ENCODE measurements at places on chromosomes 3 and 15.
A peak's percentile ranks its signal among the peaks of the same experiment; 100 is the strongest.

DNA sequence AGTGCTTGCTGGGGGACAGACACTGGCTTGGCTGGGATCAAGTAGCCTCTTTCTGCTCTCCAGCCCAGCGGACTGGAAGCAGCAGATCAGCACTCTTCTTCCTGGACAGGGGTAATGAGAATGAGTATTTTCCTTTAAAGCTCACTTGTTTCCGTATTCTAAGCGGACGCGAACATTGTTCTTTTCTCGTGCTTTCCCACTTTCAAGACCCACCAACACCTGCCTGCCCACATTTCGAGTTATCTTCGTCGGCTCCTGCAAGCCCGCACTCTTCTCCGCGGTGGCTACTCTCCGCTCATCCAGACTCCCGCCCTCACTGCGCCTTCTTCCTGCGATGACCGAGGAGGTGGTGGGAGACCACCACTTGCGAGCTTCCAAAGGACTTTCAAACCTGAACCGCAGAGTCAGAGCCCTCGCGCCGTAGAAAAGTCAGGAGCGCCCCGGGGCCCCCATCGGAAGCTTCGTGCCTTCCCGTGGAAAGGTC, 1.6 kb upstream of the PPM1L start:
- peak; percentile 52 for DNase-seq

DNA sequence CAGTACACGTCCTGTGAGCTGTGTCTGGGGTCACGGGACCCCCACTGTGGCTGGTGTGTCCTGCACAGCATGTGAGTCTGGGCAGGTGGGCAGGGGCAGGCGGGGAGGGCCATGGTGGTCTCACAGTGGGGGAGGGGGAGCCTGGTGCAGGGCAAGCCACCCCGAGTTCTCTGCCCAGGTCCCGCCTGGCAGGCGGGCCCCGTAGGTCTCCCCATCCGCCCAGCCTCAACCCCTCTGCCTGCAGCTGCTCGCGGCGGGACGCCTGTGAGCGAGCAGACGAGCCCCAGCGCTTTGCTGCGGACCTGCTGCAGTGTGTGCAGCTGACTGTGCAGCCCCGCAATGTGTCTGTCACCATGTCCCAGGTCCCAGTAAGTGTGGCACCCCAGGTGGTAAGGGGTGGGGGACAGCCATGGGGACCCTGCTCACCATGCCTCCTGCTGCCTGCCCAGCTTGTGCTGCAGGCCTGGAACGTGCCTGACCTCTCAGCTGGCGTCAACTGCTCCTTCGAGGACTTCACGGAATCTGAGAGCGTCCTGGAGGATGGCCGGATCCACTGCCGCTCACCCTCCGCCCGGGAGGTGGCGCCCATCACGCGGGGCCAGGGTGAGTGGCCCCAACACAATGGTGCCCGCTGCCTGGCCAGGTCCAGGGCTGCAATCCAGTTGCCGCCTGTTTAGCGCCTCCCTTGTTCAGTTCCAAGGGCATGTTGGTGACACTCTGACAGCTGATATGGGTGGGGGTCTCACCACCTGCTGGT, 21.9 kb downstream of the PLXNA1 start:
- no peak for DNase-seq

- DNase-seq, result no peak
Measured at GRCh38 chr3:108088697-108089096, 2.1 kb downstream of the CD47 start.

DNA sequence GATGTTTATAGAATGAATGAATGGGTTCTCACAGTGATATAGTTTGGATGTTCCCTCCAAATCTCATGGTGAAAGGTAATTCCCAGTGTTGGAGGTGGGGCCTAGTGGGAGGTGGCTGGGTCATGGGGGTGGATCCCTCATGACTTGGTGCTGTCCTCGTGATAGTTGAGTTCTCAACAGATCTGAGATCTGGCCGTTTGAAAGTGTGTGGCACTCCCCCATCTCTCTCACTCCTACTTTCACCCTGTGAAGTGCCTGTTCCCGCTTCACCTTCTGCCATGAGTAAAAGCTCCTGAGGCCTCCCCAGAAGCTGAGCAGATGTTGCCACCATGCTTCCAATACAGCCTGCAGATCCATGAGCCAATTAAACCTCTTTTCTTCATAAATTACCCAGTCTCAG, 170.8 kb upstream of the LINGO1 start:
- DNase-seq, result no peak

DNA sequence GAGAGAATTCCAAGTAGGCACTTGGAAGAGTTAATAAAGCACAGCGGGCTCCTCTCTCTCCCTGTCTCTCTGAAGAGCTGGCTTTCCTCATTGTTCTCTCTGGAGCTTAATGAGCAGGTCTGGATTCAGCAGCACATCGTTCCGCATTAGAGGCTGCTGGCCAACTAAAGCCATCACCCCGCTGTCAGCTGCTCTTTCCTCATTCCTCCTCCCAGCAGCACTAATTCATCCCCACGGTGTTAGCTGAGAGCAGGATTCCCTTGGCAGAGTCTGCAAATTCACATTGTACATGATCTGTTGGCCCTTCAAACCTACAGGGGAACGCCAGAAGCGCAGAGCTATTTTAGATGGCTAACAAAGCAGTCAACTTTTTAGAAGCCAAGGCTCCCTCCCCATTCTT, 44.2 kb downstream of the SGO1 start:
- peak; percentile 73 for DNase-seq

GRCh38 chr3:130606336-130606735, 89.4 kb downstream of the COL6A6 start:
- DNase-seq, result no peak

DNA sequence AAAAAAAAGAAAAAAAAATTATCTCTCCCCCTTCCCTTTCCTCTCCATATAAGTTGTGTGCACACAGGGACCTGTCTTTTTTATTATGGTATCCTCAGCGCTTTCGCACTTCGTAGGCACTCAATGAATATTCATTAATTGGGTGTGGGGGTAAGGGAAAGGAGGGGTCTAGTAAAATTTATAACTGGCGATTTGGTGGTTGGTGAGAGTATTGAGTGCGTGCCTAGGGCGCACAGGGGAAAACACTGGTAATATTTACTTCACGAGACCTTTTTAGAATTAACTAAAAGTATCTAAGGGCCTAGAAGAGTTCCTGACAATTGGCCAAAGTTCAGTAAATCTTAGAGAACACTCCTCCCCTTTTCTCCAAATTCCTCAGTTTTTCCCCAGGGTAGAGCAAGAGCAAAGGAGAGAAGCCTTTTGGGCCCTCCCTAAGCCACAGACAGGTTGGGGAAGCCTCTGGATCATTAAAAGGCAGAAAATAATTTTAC, 25.7 kb downstream of the TYRO3 start:
- DNase-seq, result no peak

DNA sequence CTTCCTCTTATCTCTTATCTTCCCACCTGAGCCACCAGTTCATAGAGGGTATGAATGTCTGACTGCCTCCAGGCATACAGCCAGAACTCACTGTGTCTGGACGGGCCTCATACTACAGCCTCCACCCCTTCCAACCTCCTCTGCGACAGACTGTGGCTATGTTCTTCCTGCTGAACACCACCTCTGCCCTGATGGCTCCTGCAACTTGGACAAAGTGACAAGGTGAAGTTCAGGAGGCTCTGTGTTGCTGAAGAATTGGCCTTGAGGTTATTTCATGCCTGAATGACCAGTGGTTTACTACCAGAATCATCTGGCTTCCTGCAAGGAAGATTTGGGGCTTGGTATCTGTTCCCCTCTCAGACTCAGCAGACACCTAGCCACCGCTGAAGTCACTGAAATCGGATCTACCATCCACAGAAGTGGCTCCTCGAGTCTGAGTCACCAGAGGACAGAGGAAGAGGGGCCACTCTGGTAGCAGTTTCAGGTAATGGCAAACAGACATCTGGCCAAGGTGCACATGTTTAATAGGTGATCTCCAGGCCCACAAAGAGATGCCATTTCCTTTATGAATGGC, 14.2 kb upstream of the ULK3 start:
- no peak for DNase-seq

GRCh38 chr3:87727783-87728182, 331.0 kb downstream of the CGGBP1 start:
- DNase-seq, result no peak

GRCh38 chr3:107116251-107116650, 261.0 kb upstream of the CCDC54 start:
- DNase-seq, result no peak

DNA sequence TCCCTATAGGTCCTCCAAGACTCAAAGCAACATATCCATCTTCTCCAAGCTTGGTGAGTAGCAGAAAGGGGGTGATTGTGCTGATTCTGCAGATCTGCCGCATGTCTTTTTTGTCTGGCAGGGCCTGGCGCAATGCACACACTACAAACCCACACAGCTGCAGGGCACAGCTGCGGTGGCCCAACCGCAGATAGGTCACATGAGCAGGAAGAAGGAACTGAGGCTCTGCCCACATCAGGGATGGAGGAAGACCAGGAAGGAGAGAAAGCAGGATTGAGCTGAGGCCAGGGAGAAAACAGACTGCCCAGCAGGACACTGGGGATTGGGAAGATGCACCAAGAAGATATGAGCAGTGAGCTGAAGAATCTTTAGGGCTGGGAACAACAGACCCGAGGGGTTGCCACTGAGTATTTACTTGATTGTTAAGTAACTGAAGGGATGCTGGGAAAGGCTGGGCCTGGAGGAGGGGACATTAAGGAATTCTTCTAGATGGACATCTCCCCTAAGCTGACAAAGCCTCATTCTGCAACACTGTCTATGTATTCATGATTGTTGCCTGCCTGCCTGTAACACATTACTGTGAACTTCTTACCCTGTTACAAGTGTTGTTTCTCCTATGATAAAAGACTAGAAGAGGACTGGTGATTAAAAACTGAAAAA, 126.7 kb downstream of the MYLK start:
- DNase-seq, result peak; percentile 74

DNA sequence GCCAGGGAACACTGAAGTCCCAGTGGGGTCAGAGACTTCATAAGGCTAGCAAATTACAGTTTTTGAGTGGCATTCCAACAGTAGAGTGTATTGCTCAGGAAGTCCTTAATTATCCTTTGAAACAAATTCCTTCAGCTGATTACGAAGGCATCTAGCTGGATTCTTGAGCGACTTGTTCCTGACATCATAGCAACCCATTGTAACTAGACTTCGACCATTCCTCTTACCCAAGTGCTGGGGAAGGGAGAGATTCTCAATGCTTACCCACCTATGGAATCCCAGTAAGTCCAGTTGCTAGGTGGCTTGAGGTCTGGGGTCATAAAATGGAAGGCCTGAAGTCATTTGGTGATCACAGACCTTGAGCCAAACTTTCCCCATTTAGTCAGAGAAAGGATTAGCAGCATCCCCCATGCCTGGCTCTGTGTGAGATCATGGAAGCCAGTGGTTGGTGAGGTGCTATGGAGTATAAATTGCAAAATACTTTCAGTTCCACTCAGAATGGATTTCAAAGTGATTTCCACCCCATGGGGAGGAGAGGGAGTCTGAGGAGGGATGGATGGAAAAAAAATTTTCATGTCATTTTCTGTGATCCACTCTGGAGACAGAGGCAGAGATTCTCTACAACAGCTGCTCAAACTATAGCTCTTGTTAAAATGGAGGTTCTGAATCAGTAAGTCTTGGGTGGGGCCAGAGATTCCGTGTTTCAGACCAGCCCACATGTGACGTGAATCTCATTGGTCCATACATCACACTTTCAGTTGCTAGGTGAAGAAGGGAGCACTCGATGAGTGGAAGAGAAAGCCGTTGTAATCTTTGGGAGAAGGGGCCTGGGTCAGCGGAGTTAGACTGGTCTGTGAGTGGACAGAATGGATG, 45.7 kb downstream of the CD86 start:
- peak; percentile 35 for DNase-seq

- DNase-seq, result no peak
Measured at GRCh38 chr3:80097674-80098073, 329.9 kb upstream of the ROBO1 start.

GRCh38 chr3:109930582-109930981, 593.2 kb upstream of the DPPA4 start:
- DNase-seq, result no peak

GRCh38 chr3:192611411-192611810, 115.9 kb downstream of the FGF12 start:
- DNase-seq, result no peak

DNA sequence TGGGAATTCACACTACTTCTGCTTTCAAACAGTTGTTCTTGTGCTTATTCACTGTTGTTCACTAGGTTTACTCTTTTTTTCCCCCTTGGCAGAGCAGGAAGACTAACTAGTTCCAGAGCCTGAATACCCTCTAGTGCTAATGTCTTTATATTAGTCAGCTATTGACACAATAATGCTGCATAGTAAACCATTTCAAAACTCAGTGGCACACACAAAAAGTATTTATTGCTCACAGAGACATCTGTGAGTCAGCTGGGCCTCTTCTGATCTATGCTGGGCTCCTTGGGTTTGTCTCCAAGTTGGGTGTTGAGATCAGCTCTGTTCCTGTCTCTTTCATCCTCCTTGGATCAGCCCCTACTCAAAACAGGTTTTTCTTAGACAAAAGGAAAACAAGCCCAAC, 51.1 kb downstream of the RSRC1 start:
- DNase-seq, result peak; percentile 63

- DNase-seq, result no peak
Measured at GRCh38 chr15:72784456-72784876, 908 bp upstream of the ADPGK start.

DNA sequence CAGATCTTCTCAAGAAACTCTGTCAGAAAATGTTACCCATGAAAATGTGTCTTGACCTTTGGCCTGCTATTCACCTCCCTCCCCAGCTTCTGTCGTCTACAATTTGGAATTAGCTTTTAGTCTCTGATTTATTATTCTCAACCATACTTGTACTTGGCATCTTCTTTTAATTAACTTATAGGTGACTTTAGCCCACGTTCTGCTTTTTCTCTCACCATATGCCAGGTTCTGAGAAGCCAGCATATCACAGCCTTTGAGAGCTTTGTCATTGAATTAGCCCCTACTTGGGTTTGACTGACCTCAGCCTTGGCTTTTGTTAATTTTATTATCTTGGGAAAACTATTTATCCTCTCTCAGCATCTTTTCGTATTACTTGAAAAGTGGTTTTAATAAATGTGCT, 355.9 kb downstream of the OXSM start:
- no peak for DNase-seq

GRCh38 chr3:27533718-27534573, 49.8 kb upstream of the SLC4A7 start:
- DNase-seq, result peak; percentile 90
